ENCODE measurements at places on chromosomes 5 and 9.

DNA sequence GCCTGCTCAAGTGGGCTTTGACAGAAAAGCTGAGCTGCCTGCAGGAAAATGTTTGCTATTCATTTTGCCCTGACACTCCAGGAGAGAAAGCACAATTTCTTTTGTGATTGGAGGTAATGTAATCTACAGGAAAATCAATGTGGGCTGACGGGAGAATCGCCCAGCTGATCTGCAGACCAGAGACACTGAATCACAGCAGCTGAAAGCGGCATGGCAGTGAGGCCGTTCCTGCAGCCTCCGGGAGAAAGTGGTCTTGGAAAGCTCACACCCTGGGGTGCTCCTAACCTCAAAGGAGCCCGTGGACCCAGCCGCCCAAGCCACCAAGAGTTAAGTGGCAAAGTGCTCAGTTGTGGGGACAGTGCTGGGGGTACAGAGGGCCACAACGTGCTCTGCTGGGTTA lies 593.6 kb downstream of the BNC2 start:
- DNase-seq: no peak

DNA sequence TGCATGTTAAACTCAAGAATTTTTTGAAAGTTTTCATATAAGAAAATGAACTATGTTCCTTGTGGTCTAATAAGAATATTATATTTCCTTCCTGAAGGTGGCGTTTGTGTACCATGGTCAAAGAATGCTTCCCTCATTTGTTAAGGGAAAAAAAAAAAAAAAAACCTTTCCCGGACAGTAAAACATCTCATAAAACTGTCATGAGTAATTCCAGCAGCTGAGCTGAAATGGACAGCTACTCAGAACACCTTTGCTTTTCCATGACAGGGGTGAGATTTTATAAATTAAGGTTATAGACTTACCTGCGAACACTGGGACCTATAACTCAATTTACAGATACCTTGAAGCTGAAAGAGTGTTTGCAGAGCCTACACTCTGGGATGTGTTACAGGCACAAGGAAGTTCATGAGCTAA lies 113.2 kb upstream of the RANBP3L start:
- DNase-seq: no peak

GRCh38 chr9:94783102-94783682 lies 56.7 kb downstream of the AOPEP start:
- no peak for DNase-seq

- no peak for DNase-seq
Observed at GRCh38 chr9:30944225-30944569, 1440.2 kb upstream of the ACO1 start.

DNA sequence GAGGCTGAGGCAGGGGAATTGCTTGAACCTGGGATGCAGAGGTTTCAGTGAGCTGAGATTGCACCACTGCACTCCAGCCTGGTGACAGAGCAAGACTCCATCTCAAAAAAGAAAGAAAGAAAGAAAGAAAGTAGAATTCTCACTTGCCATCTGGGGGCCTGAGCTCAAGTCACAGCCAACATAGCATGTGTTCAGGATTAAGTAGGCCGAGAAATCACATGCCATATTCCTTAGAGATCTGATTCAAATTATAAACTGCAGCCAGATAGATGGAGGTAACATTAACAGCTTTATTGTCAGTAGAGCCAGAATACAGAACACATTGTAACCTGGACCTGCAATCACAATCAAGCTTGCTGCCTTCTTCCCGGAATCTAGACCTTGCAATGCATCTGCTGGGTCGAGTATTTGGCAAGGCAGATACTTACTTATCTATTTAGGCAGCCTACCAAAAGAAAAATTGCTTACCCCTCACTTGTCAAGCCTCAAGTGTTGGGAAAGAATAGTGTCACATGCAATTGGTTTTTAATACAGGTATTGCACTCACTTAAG lies 173.7 kb downstream of the CPLANE1 start:
- no peak for DNase-seq

GRCh38 chr5:133356984-133357421 lies 255.3 kb downstream of the FSTL4 start:
- DNase-seq: no peak

GRCh38 chr5:68330574-68330973 lies 115.0 kb downstream of the PIK3R1 start:
- DNase-seq: no peak
